H4 (cell line): ENCODE measurements at places on chromosomes 3 and 15. TPM values are rescaled to one million over a fixed set of nuclear protein-coding genes. Genes with fewer than 3 reads are reported as not detected.

DNA sequence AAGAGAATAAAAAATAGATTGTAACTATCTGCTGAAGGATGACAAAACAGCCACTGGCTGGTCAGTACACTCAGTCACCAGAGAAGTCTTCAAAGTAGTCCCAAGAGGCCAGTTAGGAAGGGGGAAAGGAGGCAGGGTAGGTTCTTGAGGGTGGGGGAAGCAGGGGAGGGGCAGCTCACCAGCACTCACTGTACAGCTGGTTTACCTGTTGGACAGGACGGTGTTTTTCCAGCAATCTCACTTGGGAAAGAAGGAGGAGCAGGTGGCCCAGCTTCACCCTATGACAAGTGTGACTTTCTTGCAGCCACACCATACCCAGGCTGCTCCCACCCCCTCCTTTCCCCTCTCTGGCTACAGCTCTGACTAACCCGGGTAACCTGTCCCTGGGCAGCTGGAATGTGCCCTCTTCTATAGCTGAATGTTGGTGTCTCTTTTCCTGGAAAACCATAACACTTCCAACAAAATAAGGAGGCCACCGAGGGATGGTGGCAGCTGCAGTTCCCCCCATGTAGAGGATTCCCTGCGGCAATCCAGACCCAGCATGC lies 203.4 kb upstream of the NSMCE3 start:
- DNase-seq, result no peak

GRCh38 chr15:79160211-79160610 lies 69.6 kb upstream of the RASGRF1 start:
- DNase-seq, result peak; percentile 45

GRCh38 chr3:83734656-83735055 lies 1224.1 kb upstream of the CADM2 start:
- no peak for DNase-seq

The CKMT1A gene
- total RNA-seq, result 0.10 and 1.1 TPM in 2 replicates

DNA sequence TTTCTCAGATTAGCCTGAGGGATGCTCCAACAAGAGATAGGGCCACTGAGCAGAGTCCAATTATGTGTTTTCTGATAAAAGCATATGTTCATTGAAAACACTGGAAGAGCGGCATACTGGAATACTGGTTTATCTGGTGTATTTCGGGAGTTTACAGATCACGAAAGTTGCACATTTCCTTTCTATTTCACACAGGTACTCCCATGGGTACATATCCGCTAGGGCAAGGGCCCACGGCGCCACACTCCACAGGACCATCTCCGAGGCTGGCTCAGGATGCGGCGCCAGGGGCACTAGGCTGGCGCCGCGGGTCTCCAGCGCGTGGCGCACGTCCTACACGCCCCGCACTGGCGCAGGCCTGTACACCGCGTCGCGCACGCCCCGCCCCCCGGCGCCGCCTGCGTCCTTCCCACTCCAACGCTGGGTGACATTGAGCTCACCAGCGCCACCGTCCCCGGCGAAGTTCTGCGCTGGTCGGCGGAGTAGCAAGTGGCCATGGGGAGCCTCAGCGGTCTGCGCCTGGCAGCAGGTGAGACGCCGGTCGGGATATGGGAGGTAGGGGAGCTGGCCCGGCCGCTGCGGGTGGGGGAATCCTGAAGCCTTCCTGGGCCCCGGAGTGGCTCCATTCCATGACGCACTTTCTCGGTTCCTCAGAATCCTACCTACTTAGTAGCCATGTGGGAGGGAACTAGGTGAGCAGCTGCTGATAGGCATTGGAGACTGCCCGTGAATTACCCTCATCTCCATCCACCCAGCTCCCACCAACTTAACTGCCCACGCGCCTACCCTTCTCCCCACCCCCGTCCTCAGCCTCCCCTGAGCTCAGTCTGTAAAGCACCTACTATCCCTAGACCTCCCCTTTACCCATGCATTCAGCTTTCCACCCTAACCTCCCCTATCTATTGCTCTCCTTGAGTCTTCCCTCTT lies at the start of gene FAM162A:
TSS of gene FAM162A (plus strand) at position 412 of the 927 bp plus-strand sequence. CDS start at position 496, 84 bp downstream.
- peak; percentile 94 for DNase-seq

The CAPN3 gene
- total RNA-seq, result 0.43 TPM in 1 of 2 replicates, not detected in the other

- no peak for DNase-seq
Measured at GRCh38 chr15:68332266-68332665, 54.7 kb downstream of the FEM1B start.

The CLEC3B gene
- total RNA-seq, result 0.37 and 1.3 TPM in 2 replicates

DNA sequence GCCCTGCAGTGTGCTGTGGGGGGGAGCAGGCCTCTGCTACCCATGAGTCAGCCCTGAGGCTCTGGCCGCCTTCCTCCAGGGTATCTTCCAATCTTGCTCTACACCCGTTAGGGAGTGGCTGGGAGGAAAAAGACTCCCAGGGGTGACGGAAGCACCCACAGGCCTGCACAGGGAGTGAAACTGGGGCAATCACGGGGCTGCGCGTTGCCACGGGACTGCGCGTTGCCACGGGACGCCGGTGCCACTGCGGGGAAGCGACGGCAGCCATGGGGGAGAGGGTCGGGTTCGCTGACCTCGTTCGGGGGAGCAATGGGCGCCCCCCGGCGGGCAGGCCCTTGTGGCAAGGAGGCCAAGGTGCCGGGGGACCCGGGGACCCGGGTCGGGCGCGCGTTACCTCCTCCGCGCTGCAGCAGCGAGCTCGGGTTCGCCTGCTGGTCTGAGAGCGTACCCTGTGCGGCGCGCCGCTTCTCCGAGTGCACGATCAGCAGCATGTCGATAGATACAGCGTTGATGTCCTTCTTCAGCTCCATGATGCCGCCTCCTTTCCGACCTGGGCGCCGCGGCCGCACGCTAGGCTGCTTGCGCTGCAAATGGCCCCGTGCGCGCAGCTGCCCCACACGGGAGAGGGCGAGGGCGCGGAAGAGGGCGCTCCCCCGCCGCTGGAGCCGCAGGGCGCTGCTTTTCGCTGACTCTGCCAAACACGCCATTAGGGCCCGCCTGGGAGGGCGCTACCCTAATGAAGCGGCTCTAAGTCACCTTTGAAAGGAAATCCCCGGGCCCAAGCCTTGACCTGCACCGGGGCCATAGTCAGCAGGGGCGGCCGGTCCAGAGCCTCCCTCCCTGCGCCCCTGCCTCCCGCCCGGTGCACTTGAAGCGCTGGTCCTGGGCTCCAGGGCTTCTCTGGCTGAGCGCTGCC lies at the start of gene KY:
TSS of gene KY (minus strand) at position 592 of the 916 bp plus-strand sequence. CDS start at position 530, 62 bp downstream.
- DNase-seq, result no peak

The IL5RA gene
- total RNA-seq, result 0.10 TPM in 1 of 2 replicates, not detected in the other

GRCh38 chr3:30804984-30805383 lies 89.5 kb downstream of the GADL1 start:
- DNase-seq, result no peak

The CACNA2D3 gene
- total RNA-seq, result 3.8 and 4.3 TPM in 2 replicates

DNA sequence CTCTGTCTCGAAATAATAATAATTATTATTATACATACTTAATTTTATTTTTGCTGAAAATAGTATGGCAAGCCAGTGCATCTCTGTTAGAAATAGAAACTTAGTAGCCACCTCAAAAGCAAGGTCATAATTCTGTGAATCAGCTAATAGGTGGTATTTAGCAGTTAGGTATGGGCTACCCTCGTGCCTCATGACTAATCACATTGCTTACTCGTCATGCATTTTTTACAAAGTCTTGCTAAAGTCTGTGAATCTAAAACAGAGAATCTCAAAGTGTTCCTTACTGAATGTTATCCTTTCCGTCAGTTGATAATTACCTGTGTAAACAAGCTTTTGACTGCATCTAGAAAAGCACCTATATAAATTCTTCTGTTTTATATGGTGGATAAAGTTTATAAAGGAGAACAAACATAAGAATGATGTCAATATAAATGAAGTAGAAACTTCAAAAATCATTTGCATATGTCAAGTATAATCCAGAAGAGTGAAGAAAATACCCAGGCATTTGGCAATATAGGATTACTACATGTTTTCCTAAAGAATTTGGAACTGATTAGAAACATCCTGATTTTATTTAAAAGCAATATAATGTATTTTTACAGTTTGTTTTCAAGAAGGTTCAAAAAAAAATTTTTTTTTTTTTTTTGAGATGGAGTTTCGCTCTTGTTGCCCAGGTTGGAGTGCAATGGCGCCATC lies 6.2 kb downstream of the PPARG start:
- DNase-seq, result peak; percentile 56

The CIDEC gene
- total RNA-seq, result not detected in 2 replicates

The ANO10 gene
- total RNA-seq, result 17.5 and 20.0 TPM in 2 replicates

The BFSP2 gene
- total RNA-seq, result not detected in 2 replicates

The CD200 gene
- total RNA-seq, result not detected in 2 replicates

GRCh38 chr15:90059208-90059985 lies 42.9 kb downstream of the IDH2 start:
- DNase-seq, result no peak

The BTLA gene
- total RNA-seq, result not detected in 2 replicates

DNA sequence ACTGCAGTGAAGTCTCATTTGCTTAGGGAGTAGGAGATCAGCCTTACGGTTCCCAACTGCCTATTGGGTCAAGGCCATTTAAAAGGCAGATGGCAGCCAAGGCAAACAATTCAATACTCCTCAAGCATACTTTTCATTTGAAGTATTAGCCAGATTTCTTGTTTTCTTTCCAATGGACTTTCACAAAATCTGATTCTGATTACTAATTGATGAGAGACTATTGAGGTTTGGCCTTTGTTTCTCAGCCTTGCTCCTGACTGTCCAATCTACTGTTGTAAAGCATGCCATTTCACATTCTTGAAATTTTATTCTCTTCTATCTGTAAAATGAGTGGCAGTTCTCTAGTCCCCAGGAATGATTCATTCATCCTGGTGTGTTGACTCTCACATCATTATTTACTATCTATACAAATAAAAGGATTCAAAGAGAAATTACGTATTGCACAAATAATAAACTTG lies 166.2 kb upstream of the TGFBR2 start:
- DNase-seq, result no peak

- no peak for DNase-seq
Measured at GRCh38 chr3:127374086-127375010, 86.5 kb upstream of the PRR20G start.

The WDR72 gene
- total RNA-seq, result 11.5 and 14.6 TPM in 2 replicates

DNA sequence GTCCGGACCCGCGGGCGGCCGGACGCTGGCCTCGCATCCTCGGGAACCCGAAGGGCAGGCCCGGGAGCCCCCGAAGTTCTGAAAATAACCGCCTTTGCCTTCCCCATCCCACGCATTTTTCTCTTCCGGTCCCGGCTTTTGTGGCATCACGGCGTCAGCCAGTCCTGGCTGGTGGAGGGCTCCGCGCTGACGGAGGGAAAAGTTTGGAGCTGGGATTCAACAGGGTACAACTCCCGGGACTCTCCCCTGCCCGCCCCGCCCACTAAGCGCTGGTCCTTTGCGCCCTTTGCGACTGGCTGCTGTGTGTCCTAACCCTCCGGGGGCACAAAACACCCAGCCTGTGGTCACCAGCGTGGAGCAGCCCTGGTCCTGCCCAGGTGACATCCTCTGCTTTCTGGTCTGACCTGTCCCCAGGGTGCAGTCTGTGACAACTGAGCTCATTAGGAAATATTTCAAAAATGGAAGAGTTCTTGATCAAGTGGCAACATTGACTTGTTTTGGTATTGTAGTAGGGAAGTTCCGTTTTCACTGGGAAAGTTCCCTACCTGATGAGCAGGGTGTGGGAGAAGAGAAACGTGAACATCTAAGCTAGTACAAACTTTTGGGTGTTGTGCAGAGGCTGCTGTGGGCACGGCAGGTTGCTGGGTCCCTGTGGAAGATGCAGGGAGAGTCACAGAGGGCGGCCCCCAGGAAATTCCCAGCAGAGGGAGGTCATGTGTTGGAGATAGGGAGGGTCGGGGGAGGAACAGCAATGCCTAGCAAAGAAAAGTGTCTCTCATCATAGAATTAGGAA lies 775 bp downstream of the ARNT2 start:
- DNase-seq, result no peak

The MINAR1 gene
- total RNA-seq, result 0.72 and 1.3 TPM in 2 replicates

The RPLP1 gene
- total RNA-seq, result 93.2 and 187 TPM in 2 replicates

The HIGD2B gene
- not detected in 2 replicates for total RNA-seq

GRCh38 chr3:156920399-156920798 lies 94.2 kb downstream of the LEKR1 start:
- no peak for DNase-seq

DNA sequence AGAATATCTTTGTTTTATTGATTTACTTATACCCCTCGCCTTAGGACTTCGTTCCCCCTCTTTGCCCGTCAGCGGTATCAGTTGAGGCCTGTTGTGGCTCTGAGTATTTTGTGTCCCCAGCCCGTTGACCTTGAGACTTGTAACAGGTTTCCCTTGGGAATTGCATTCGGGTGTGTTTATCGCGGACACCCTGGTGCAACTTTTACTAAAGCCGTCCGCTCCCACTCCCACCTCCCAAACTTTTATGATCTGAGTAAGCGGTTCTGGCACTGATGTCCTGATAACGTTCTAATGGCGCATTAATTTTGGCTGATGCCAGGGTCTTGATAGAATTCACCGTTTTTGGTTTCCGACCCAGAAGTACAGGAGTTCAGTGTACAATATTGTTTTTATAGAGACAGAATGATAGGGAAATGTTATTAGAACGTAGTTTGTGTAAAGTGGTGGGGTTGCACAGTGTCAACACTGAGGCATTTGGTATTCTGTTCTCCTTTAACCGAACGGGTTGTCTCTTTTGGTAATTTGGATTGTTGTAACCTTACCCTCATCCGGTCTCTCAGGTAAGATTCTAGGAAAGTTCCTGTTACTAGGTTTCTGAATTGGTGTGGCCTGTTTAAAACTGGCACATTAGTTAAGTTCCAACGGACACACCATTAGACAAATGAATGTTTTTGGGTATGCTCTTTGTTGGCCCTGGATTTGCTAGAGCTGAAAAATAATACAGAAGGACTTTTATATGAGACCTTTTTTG lies 47.8 kb downstream of the OIP5 start:
- no peak for DNase-seq

DNA sequence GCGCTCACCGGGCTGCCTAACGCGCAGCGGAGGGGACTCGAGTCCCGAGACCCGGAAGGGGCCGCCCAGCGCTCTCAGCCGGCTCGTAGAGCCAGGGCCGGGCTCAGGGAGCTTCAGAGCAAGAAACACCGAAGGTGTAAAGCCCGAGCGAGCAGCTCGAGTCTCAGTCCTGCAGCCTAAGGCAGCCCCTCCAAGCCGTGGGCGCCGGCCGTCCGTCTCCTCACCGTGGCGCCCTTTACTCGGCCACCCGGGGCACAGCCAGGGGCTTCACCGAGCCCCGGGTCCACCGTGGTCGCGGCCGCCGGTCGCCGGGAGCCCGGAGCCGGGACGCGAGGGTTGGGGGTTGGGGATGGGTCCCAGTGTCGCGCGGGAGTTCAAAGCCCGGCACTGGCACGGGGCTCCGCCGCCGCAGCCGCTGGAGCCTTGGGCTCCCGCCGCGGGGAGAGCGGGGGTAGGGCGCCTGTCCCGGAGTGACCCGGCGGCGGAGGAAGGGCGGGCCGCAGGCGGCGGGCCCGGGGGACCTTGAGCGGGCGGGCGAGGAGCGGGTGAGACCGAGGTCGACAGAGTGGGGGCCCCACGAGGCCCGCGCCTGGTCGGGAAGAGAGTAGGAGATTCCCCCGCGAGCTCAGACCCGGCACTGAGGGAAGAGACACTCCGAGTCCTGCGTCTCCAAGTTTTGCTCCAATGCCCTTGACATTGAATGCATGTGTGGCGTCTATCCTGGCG lies 26.9 kb upstream of the THRB start:
- no peak for DNase-seq

The CCR4 gene
- total RNA-seq, result not detected in 2 replicates
